Endodermal cell (in vitro differentiated cells): ENCODE measurements at places on chromosomes 3 and 15. TPM values are rescaled to one million over a fixed set of nuclear protein-coding genes. Genes with fewer than 3 reads are reported as not detected.

DNA sequence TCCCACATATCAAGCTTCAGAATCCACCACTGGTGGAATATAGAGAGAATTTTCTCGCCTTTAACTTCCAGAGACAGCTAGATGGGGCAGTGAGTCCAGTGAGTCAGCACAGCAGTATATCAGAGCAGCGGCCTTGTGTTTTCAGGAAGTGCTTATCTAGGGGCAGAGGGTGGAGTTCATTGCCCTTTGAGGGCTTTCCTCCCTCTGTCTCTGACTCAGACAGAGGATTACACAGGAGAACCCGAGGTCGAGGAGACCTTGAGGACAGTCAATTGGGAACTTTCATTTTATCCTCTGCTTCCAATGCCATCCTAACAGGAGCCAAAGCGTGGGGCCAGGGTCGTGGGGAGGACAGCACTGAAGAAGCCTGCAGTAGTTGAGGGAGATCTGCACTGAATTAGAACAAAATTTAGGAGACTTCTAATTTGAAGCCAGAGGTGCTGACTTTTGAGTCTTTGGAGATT is 109.6 kb upstream of the UMPS start:
- H3K4me3 ChIP-seq, result no peak overlapping the region
- peak; percentile 74 for DNase-seq
- peaks cover 4% of the 10 kb centered on the region for H3K4me1 ChIP-seq
- no peaks in the 10 kb centered on the region for H3K36me3 ChIP-seq
- no peaks in the 10 kb centered on the region for H3K27me3 ChIP-seq
- no peak overlapping the region for H3K27ac ChIP-seq

DNA sequence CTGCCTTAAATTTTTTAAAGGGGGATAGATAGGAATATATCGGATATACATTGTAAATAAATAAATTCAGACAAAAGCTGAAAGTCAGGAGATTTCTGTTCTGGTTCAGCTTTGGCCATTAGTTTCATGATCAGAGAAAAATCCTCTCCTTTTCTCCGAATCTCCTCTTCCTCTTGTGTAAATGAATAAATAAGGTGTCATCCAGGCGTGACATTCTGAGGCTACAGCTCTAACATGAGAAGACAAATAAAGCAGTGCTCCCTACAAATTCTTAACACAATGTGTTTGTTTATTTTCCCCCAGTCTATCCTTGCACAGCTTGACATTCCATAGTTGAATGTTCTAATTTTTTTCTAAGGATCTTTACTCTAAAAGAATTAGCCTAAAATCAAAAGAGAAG is 9.4 kb upstream of the MB21D2 start:
- no peaks in the 10 kb centered on the region for H3K36me3 ChIP-seq
- H3K4me1 ChIP-seq, result peaks cover 14% of the 10 kb centered on the region
- no peaks in the 10 kb centered on the region for H3K27me3 ChIP-seq
- no peak overlapping the region for H3K4me3 ChIP-seq
- no peak overlapping the region for H3K27ac ChIP-seq
- no peak for DNase-seq

DNA sequence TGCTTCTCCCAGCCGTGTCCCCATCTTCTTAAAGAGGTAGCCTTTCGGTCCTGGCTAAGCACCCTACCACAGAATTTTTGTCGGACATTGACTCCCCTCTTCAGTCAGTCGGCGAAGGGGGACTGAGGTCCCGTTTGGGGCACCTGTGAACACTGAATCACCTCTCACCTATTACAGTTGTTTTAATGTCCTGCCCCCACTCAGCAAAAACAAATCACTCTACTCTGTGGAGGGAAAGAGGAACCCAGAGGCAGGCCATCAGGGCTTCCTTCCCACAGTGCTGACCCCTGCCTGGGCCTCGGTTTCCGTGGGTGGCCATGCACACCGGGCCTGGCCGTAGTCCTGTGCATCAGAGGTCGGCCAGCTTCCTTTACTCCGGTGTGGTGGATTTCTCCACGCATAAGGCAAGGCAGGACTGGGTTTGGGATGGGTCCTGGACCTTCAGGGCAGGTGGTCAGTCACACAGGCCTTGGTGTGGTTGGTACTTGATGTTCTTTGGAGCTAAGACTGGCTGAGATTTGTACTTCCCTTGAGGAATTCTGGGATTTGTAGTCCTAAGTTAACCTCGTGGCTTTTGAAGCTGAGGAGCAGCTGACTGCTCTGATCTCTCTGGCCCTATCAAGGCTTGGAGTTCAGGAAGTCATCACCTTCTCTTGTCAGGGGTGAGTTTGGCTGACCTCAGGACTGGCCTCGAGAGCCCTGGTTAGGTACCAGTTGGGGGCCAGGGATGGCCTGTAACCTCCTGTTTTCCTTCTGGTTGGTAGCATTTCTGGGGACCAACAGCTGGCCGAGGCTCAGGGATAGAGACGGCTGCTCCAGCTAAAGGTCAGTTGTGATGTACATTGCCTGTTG is 627 bp upstream of the FAM131A start:
- H3K36me3 ChIP-seq, result peaks cover 36% of the 10 kb centered on the region
- H3K4me1 ChIP-seq, result no peaks in the 10 kb centered on the region
- peak overlapping the region; percentile 81 for H3K4me3 ChIP-seq

GRCh38 chr3:168707900-168708299 is 612.2 kb upstream of the GOLIM4 start:
- H3K4me1 ChIP-seq, result no peaks in the 10 kb centered on the region
- no peaks in the 10 kb centered on the region for H3K36me3 ChIP-seq

- peaks cover 30% of the 10 kb centered on the region for H3K36me3 ChIP-seq
- DNase-seq, result no peak
- H3K4me3 ChIP-seq, result no peak overlapping the region
- no peaks in the 10 kb centered on the region for H3K27me3 ChIP-seq
These were observed 15.4 kb downstream of the NR2C2 start for GRCh38 chr3:14962762-14963161.

DNA sequence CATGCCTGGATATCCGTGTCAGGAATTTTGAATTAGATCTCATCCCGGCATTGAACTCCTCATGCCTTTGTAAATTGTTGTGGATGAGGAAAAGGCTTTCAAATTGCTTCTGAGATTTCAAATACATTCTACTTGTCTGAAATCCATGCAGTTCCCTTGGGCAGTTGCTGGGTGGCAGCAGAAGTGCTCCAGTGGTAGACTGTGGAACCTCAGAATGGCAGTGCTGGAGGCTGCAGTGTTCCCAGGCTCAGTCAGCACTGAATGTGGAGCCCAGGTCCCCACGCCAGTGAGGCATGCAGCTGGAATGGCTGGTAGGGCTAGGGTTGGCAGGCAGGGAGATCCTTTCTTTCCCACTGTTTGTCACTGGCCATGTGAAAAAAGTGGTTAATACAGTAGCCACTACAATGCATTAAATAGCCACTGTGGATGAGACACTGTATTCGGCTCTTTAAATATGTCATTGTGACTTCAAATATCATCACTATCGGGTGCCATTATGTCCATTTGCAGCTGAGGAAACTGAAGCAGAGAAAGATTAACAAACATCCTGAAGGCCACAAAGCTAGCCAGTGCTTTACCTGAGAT is 98.6 kb downstream of the TPRG1 start:
- peak; percentile 85 for DNase-seq
- no peak overlapping the region for H3K27ac ChIP-seq
- no peaks in the 10 kb centered on the region for H3K4me1 ChIP-seq
- H3K36me3 ChIP-seq, result no peaks in the 10 kb centered on the region
- peaks cover 35% of the 10 kb centered on the region for H3K27me3 ChIP-seq
- H3K4me3 ChIP-seq, result no peak overlapping the region

- peak; percentile 82 for DNase-seq
- no peak overlapping the region for H3K4me3 ChIP-seq
- peak overlapping the region; percentile 54 for H3K27ac ChIP-seq
- H3K4me1 ChIP-seq, result no peaks in the 10 kb centered on the region
- no peaks in the 10 kb centered on the region for H3K27me3 ChIP-seq
- peaks cover 92% of the 10 kb centered on the region for H3K36me3 ChIP-seq
These were observed 45.7 kb downstream of the B3GNT5 start for GRCh38 chr3:183298701-183299153.

DNA sequence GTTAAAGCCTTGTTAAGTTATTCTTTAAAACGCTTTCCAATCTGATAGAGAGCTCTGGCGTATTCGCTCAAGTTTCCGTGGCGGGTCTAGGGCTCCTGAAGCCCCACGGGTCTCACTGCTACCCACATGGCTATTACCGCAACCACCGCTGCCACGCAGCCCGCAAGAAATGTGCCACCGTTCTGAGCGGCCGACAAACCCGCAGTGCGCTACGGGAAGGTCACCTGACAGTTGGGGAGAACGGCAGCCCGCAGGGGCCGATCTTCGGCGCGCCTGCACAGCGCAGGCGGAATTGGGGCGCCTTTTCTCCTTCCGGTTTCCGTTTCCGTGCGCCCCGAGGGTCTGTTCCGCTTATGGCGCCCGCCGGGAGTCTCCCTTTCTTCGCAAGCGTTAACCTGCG is 76.6 kb upstream of the SNRPN start:
- H3K4me1 ChIP-seq, result no peaks in the 10 kb centered on the region
- no peak for DNase-seq
- H3K4me3 ChIP-seq, result no peak overlapping the region
- no peak overlapping the region for H3K27ac ChIP-seq
- H3K27me3 ChIP-seq, result no peaks in the 10 kb centered on the region

DNA sequence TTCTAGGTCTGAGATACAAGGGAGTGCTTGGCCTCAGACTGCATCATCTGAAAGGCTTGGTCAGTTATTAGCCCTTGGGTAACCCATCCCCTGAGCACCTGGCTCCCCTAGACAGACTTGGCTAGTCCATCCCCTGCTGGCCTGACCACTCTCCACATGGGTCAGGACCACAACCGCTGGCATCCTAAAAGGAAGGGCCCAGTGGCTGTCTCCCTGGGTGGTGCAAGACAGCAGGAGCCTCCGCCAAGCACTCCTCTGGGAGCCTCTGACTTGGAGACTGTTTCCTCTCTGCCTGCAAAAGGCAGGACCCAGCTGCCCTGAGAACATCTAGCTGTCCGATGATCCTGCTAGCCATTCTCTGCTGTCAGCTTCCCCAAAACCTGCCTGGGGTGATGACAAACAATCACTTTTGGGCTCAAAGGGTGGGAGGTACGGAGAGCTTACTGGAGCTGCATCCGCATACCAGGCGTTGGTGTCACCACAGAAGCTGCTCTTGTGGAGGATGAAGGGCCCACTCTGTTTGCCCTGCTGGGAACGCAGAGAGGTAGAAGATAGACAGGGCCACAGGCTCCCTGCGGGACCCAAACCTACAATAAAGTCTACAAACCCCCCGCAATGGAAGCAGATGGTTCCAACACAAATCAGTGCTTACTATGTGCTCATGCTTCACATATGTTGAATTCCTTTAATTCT is 108.0 kb upstream of the PRR20G start:
- no peak overlapping the region for H3K4me3 ChIP-seq
- H3K4me1 ChIP-seq, result peaks cover 11% of the 10 kb centered on the region
- peak; percentile 65 for DNase-seq
- no peaks in the 10 kb centered on the region for H3K36me3 ChIP-seq

GRCh38 chr3:106423321-106424225 is 554.8 kb upstream of the CBLB start:
- peak overlapping the region; percentile 9 for H3K27ac ChIP-seq
- no peaks in the 10 kb centered on the region for H3K36me3 ChIP-seq
- H3K27me3 ChIP-seq, result no peaks in the 10 kb centered on the region
- no peak overlapping the region for H3K4me3 ChIP-seq
- DNase-seq, result no peak

- no peak overlapping the region for H3K27ac ChIP-seq
- no peak for DNase-seq
- peaks cover 97% of the 10 kb centered on the region for H3K36me3 ChIP-seq
- peaks cover 27% of the 10 kb centered on the region for H3K4me1 ChIP-seq
These were observed 46.4 kb downstream of the DNASE1L3 start for GRCh38 chr3:58164199-58164879.

DNA sequence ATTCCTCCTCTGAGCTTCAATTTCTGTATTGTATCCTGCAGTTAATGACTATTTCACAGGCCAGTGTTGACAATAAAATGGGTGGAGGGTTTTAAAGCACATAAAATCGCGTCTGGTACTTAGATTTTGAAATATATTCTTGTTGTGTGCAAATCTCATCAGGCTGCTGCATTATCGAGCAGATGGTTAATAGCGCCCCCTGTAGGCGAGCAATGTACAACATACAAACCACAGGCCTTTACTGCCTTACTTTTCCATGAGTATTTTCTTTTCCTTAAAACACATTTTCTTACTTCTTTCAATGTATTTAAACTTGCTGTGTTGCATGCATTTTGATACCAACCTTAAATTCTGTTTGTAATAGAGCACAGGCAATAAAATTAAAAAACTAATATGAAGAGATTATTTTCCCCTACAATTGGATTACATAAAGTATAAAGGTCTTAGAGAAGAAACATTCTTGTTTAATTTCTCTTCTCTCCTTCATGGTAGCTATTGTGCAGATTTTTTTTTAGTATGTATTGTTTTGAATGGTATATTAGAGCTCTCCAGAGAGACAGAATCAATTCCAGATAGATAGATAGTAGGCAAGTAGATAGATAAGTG is 608.4 kb downstream of the CADM2 start:
- H3K4me3 ChIP-seq, result no peak overlapping the region
- H3K27ac ChIP-seq, result no peak overlapping the region
- no peaks in the 10 kb centered on the region for H3K36me3 ChIP-seq
- no peaks in the 10 kb centered on the region for H3K4me1 ChIP-seq

GRCh38 chr3:163890661-163891060 is 1187.6 kb downstream of the SI start:
- H3K27ac ChIP-seq, result no peak overlapping the region
- H3K4me3 ChIP-seq, result no peak overlapping the region
- peak; percentile 77 for DNase-seq
- H3K27me3 ChIP-seq, result no peaks in the 10 kb centered on the region

DNA sequence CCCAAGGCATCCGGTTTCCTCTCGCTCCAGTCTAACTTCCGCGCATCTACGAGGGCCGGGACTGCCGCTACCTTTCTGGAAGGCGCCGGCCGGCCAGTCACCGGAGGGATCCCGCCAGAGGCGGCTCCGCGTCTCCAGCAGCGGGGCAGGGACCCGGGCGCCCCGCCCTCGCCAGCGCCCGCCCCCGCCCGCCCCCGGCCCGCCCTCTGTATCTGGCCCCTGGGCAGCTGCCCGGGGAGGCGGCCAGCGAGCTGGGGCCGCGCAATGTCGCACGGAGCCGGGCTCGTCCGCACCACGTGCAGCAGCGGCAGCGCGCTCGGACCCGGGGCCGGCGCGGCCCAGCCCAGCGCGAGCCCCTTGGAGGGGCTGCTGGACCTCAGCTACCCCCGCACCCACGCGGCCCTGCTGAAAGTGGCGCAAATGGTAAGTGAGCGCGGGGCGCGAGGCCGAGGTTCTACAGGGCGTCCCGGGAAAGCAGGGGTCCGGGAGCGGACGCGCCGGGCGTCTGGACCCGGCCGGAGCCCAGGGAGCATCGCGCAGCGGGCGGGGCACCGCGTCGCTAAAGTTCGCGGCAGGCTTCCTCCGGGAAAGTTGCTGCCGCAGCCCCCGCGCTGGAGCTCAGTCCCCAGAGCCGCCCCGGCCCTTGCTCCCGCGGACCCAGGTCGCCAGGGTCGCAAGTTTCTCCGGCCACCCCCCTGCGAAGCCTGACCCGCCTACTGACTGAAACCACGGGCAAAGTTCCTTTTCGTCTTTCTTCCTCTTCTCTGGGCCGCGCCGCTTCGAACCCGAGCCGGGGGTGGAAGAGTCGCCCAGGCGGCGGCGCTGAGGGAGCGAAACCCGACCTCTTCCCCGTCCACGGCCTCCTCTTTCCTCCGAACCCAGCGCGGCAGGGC is at the start of gene CMTM7:
TSS of gene CMTM7 (plus strand) at position 211 of the 893 bp plus-strand sequence. CDS start at position 265, 54 bp downstream.
- H3K27ac ChIP-seq, result peak within 1 kb of the TSS; percentile 64
- H3K36me3 ChIP-seq, result no peaks in the 10 kb centered on the region
- DNase-seq, result peak; percentile 89
- no peaks in the 10 kb centered on the region for H3K4me1 ChIP-seq

GRCh38 chr15:68337826-68338225 is 60.3 kb downstream of the FEM1B start:
- H3K4me1 ChIP-seq, result no peaks in the 10 kb centered on the region
- no peak for DNase-seq
- H3K27me3 ChIP-seq, result no peaks in the 10 kb centered on the region
- H3K27ac ChIP-seq, result no peak overlapping the region
- no peaks in the 10 kb centered on the region for H3K36me3 ChIP-seq

ATP13A4 gene
- 0.57 and 0.86 TPM in 2 replicates for total RNA-seq

SENP8 gene
- total RNA-seq, result 5.8 and 6.6 TPM in 2 replicates
